ENCODE measurements at places on chromosomes 11 and 22.

DNA sequence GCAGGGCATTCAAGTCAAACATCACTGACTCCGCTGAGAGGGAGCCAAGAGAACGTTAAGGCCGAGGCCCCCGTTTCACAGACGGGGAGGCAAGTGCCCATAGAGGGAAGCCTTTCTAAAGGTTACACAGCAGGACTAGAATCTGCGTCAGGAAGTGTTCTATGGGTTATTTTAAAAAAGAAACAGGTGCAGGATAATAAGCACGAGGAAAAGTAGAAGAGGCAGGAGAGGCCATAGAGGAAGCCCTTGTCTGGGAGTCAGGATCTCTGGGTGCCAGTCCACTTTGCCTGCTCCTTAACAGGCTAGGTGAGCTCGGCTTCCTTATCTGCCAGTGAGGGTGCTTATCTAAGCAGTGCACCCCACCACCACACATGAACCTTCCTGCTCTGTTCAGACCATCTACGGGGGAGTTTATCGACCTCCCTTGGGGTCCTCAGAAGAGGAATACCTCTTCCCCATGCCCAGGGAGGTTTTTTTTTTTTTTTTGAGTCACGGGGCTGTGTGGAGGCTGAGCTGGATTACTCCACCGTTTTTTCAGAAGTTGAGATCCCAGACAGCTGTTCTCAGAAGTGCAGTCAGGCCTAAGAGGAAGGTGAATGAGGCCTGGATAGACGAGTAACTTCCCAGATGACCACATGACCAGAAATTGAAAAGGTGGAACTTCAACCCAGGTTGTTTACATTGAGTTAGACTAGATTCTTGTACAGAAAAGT, 1.2 kb upstream of the FCHSD2 start:
- DNase-seq: peak; percentile 72

DNA sequence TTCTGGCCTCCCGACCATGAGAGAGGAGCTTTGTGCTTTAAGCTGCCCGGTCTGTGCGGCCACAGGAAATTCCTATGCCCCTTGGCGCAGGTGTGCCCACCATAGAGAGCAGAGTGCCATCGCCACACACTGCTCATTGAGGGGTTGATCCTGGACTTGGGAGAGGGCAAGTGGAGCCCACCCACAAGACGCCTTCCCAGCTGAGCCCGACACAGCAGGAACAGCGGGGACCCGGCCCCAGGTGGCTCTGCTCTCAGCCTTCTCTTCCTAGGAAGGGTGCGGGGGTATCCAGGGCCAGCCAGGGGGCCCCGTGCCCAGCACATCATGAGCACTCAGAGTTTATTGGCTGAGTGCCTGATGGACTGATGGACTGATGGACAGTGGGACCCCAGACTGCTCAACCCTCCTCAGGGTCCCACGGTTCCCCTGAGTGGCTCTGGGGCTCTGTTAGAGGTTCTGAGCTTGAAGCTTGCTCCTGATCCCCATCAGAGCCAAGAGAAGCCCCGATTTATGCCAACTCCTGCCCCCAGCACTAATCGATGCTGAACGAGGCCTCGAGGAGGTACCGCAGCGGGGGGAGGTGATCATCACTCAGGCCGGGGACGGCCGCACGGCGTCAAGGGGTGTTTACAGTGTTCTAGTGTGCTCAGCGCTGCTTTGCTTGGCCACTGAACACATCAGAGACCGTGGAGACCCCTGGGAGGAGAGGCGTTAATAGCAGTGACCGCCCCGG, 13.5 kb upstream of the MRGPRD start:
- no peak for DNase-seq

- DNase-seq: no peak
These were observed 17.4 kb downstream of the LARGE2 start for GRCh38 chr11:45939836-45940235.

DNA sequence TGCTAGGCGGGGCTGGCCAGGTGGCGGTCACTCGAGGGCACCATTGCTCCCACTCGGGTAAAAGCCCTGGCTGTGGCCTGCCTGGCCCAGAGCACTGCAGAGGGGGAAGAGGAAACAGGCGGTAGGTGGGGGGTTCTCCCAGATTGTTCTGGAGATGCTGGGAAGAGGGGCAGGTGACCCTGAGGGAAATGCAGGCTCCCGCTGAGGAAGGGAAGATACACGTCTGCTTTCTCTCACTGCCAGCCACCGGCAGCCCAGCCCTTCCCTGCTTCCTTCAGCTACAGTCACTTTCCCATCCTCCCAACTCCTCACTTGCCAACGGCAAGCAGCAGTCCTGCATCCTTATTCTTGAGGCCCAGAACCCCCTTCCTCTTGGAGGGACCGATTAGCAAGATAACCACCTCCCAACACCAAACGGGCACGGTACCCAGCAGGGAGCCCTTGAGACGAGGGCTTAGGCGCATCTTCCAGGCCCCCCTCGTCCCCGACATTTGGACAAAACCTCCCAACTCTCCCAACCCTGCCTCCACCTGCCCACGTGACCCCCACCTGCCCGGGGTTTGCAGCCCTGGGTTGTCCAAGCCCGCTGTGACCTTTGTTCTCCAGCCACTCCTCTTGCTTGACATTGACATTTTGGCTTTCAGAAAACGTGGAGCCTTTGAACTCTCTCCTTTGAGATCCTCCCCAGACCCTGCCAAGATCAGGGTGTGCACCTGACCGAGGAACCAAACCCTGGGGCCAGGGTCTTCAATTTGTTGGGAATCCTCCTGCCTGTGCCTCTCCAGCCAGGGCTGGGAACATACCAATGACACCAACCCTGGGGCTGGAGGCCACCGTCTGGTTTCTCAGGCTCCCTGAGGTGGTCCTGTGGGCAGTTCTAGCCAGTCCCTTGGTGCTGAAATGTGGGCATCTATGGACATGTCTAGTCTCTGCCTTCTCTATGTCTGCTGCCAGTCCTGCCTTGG, 48.8 kb upstream of the TTLL12 start:
- no peak for DNase-seq

DNA sequence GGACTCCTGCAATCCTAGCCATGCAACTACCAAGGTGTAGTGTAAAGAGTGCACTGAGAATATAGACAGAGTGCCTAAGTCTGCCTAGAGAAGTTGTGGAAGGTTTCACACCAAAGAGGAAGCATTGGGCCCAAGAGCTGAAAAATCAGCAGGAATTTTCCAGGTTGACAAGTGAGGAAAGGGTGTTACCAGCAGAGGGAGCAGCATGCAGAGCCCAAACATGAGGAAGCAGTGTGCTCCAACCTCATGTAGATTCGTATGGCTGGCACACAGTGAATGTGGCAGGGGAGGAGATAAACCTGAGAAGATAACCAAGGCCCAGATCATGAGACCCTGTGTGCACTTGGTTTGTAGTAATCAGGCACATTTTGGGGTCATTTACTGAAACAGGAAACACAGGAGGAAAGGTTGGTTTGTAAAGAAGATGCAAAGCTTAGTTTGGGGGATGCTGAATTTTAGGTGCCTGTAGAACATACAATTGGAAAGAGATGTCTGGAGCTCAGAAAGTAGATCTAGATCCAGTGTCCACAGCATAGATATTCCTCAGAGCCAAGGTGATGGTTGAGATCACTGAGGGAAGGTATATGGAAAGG, 1.7 kb downstream of the HPX start:
- DNase-seq: peak; percentile 70

- DNase-seq: no peak
These were observed 15.8 kb downstream of the EPS8L2 start for GRCh38 chr11:721741-722345.

- DNase-seq: no peak
These were observed 8.7 kb downstream of the TSKU start for GRCh38 chr11:76791861-76792260.

DNA sequence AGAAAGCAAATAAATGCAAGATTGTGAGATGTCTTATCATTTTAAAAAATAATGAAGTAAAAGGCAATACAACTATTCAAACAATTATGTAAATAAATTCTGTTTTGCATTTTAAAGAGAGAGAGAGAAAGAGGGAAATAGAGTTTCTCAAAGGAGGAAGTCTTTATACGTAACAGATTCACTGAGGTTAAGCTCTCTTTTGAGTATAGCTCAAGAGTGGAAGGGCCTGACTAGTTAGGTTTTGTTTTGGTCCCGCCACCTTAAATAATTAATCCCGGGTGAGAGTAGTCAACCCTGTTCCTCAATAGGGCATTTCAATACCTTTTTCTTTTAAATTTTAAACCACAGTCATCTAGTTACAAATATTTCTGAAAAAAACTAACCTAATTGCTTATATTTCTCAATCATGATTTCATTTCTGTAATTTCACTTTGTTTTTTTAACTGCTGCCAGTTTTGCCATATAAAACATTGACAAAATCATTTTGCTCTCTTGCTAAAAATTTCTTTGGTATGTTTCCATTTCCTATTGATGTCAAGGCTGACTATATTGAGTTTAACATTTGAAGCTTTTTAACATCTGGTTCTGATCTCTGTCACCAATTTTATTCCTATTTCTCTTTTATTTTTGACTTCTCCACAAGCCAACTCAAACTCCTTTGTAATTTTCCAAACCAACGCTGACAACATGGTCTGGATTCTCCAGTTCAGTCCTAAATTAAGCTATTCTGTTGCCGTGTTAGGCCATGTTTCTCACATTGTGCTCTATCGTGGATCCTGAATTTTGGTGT, 10.3 kb downstream of the OR10D3 start:
- DNase-seq: peak; percentile 19

DNA sequence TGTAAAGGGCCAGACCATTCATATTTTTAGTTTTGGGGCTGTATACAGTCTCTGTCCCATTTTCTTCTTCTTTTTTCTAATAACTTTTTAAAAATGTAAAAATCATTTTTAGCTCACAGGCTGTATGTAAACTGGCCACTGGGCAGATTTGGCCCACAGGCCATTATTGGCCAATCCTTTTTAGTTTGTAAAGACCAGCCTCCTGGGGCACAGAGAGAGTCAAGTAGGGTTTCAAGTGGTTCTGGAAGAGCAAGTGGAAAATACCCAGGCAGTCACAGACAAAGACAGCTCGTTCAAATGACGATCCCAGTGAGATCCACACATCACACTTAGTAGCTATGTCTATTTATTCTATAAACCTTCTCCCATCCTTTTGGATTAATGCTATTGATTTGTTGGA, 150.2 kb upstream of the ARHGAP20 start:
- no peak for DNase-seq

- peak; percentile 70 for DNase-seq
These were observed 3.8 kb downstream of the MN1 start for GRCh38 chr22:27797520-27798391.

- peak; percentile 47 for DNase-seq
These were observed 850.1 kb downstream of the NTM start for GRCh38 chr11:132220474-132220873.

DNA sequence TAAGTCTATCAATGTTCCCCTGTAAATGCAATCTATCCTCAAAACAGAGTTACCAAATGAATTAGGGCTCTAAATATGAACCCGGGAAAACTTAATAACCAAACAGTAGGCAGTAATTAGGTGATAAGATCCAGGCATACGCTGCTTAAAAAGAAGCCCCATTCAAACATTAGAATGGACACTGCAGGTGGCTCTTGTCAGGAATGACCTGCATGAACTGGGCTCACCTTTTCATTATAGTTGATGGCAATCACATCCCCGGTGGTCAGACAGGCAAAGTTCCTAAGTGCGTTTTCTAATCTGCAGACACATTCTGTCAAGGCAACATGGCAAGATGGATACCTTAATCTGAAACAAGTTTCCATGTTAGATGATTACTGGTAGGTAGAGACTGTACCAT, 14.0 kb downstream of the UFD1 start:
- DNase-seq: no peak

Data from eye (tissue), 1 donor.